Stimulated activated CD8-positive, alpha-beta memory T cell treated with anti-CD3 and anti-CD28 coated beads, Interleukin-15, amount 100 ng/mL, for 24 hours (primary cell): ENCODE measurements at places on chromosomes 7 and 10.

DNA sequence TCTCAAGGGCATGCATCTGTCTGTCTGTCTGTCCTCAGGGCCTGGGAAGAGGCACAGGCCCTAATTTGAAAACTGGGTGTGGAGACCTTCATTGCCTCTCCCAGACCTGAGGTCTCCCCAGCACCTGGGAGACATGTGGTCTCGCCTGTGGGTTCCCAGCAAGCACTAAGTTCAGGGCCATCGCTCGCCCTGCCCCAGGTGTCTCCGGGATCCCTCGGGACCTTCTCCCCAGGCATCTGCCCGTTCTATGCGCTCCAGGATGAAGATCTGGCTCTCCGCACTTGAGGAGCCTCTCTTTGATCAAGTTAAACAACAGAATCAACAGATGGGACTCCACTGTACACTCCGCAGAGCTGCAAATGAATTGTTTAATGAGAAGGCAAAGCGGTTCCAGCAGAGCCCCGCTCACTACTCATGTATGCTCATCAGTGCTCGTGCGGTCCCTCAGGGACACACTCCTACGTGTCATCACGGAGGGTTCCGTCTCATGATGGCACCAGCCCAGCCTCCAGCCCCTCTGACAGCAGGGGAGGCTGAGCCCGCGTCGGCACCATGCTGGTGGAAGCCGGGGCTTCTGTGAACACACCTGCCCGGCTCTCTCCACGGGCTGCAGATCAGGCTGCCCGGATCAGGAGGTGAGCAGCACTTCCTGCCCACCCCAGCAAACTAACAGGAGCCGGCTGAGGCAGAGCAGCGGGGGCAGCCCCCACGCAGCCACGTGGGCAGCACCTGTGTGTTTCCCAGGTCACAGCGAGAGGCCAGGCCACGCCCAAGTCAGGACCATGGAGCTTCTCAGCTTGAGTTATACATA, 132.8 kb downstream of the TCERG1L start:
- no peak for DNase-seq

DNA sequence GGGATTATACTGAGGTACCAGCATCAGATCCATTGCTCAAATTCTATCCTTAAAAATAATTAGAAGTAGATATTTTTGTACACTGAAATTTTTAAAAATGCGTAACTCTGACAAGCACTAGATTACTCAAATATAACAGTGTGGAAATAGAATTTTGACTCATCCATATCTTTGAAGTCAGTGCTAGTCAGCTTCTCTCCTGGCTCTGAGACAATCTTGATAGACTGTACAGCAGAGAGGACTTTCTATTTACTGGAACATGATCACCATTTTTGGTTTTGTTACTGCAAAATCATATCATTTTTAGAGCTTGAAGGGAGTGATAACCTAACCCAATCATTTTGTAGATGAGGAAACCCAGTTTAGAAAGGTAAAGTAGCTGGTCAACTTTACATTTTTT, 195.0 kb downstream of the MTERF1 start:
- no peak for DNase-seq

- no peak for DNase-seq
These were observed 82.9 kb upstream of the STRIP2 start for GRCh38 chr7:129351320-129351719.

DNA sequence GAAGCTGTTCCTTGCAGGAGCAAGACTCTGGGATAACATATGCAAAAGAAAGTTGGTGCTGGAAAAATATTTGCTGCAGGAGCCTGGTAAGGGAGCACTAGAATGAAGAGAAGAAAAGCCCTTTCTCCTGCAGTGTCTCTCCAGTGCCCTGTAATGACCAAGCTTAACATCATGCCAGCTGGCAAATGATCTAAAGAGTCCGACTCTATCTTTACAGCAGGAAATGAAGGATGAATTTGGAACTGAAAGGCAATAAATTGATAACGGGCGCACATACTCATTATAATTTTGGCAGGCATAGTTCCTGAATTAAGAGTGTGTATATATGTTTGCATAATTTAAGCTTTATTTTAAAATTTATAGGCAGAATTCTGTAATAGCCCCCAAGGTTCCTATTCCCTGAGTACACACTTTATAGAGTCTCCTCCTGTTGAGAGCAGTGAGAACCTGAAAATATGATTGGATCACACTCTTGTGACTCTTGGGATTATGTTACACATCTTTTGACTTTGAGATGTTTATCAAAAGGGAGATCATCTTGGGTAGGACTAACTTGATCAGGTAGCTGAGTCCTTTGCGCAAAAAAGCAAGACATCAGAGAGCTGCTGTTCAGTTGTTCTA, 299.0 kb upstream of the MBL2 start:
- no peak for DNase-seq

- DNase-seq: no peak
These were observed 275.1 kb upstream of the FZD1 start for GRCh38 chr7:90988996-90989765.

- no peak for DNase-seq
These were observed 104.9 kb downstream of the KMT2E start for GRCh38 chr7:105118612-105119600.

GRCh38 chr7:20249920-20250319, 32.7 kb upstream of the MACC1 start:
- DNase-seq: no peak

DNA sequence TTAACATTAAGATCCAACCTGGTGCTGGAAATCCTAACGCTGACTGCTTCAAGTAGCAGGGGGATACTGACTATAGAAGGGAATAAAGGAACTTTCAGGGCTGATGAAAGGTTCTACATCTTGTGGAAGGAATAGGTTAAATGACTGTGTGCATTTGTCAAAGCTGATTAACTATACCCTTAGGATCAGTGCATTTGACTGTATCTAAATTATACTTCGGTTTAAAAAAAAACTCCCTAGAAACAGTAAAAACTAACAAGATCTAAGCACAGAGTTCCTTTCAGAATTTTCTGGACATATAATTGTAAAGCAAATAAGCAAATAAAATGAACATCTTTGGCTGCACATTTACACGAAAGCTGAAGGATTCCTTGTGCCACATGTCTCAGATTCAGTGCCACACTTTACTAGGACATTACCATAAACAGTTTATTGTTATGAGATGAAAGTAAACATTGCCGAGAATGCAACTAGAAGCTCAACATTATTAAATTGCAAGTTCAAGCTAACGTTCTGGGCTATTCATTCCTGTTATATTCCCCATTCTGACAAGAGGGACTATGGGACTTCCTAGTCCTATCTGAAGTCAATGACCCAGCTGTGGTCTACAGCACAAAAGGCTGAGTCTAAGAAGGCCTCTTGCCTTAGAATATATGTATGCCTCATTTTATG, 20.7 kb downstream of the ANK3 start:
- DNase-seq: no peak

DNA sequence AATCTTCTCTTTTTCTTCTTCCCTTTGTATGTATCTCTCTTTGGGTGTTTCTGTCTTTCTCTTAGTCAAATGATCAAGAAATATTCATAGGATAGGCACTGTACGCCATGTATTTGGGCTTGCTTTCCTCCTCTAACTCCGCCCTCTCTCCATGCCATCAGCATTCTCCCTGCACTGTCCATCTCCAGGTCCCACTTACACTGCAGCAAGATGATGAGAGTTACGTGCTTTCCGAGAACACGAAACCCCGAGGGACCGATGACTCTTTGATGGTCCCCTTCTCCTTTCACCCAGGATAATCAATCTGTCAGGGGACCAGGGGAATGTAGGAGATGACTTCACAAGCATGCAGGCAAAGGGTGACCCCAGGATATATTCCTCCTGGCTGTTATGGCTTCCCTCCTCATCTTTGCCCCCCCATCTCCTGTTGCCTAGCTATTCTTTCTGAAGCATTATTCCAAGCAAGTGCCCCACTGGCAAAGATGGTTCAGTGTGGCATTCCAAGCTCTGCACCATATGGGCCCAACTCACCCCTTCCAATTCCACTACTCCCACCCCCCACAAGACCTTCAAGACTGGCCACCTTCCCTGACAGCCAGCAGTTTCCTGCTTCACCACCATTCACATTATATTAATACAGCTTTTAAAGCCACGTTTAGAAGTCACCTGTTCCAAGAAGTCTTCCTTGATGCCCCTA, 40.0 kb downstream of the HIF1AN start:
- DNase-seq: no peak

- no peak for DNase-seq
These were observed 716.6 kb upstream of the GALNT17 start for GRCh38 chr7:70415179-70415972.

DNA sequence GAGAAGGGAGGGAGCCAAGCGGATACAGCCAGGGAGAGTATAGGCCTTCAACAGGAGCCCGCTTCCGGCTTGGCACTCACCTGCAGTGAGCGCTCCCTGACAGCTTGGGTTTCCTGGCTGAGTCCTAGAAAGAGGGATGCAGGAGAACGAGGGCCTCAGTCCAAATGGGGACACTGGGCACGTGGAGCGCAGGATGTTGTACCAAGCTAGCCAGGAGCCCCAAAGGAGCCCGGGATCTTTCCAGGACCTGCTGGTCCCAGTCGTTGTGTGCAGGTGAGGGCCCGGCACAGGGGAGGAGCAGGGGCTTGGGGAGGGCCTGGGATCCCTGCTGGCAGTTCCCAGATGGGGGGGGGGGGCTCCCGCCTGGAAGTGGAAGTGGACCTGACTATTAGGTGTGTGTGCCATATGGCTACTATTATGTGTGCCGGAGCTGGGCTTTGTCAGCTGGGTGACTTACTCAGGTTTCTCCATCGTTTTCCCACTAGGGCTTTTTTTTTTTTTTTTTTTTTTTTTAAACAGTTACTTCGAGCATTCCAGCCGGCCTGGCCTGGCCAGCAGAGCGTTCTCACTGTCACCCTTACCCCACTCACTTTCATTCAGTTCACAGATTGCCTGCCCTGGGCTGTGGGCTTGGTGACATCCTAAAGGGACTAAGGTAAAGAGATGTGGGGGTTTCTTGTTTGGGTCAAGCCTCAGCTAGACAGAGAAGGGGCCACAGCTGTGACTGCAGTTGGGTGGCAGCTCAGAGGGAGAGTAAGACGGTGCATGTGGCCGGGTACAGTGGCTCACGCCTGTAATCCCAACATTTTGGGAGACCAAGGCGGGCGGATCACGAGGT, 3.8 kb downstream of the AGAP3 start:
- no peak for DNase-seq

- DNase-seq: no peak
These were observed 36.6 kb upstream of the CALD1 start for GRCh38 chr7:134742688-134743350.

DNA sequence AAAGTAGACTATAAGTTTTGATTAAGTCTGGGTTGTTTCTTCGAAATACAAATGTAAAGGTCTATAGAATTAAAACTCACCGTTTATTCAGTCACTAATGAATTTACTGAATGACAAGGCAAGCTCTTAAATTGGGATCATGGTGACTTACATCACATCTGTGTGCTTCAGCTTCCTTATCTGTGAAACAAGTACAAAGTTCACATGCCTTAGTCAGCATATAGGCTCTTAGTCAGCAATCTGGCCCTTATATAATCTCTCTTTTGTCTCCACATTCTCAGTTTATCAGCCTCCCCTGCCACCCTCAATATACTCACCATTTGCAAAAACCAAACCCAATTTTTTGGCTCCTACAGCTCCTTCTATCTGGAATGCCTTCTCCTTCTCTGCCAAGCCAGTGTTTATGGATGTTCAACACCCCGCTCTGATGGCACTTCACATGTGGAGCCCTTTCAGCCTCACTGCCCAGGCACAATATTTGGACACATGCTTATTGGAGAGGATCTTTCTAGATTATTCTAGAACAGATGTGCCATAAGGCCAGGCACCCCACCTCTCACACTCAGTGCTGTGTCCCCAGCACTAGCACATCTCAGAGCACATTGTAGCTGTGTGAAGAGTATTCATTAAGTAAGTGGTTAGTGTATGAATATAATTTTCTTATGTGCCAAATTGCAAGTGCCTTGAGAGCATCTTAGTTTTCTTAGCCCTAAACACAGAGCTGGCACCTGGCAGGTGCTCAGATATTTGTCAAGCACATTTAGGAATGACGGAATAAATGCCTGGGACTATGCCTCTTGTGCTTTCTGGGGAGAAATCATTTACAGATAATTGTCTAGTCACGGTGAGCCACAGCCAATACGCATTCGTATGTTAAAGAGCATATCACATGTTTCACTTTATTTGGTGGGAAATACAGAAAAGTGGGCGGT, 9.8 kb upstream of the LAMB1 start:
- no peak for DNase-seq

GRCh38 chr10:1548146-1548545, 189.2 kb downstream of the ADARB2 start:
- no peak for DNase-seq

DNA sequence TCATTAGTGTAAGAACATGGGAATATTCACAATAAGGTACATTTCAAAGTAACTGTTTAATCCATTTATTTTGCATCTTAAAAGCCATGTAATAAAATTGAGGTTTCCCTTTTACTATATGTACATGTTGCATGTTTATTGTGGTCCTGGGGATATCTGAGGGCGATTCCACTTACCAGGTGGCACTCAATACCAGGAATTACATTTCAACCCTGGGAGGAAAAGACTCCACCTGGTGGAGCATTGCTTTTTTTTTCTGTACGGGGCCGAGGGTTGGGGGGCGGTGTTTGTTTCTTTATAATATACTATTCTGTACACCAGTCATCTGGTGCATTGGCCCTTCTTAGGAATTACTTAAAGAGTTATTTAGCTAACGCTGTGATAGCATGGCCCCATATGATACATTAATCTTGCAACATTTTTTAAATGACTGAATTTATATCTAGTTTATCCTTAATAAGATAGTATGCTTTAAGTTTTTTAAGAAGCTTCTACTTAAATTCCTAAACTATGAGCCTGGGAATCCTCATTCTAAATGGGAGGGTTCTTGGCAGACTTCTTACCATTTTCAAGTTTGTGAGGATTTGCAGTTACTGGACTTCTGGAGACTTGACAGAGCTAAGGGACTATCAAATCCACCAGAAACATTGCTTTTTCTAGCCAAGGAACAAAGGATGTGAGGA, 7.2 kb upstream of the HGF start:
- no peak for DNase-seq

GRCh38 chr10:27620430-27621397, 116.6 kb downstream of the RAB18 start:
- no peak for DNase-seq

DNA sequence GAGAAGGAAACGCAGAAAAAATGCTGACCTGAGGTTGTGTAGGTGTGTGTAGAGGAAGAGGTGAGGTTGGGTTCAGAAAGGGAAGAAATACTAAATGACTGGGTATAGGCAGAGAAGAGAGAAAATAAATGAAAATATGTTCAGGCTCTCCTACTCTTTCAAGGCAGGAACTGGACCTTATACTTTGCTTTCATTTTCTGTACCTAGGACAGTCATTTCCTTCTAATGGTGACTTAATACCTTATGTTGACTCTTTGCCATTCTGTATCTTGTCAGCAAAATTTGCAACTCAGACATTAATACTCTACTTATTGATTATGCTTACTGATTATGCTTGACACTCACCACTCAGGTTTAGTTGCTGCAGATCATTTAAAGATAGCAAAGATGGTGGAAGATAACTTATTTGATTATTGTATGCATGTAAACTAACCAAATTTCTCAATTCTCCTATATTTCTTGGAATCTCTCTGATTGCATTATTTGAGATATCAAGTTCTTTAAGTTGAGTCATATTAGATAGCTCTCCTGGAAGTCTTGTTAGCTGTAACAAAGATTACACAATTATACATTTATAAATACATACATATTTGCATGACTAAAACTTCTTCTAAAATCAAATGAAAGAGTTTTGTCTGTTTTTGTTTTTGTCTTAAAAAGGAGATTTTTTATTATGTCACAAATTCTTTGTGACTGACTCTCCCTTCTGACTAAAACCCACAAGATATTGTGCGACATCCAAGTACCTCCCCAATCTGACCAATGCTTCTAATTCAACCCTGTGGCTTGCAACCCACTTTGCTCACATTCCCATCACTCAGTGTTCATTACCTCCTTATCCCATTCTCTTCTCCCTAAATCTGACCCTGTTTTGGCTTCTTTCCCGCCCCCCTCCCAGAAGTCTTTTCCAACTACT, 20.0 kb downstream of the LRRD1 start:
- DNase-seq: no peak
